Activated CD8-positive, alpha-beta memory T cell treated with anti-CD3 and anti-CD28 coated beads, Interleukin-2, amount 10 ng/mL, durations not matched to agents 7 days and 5 days (primary cell): ENCODE measurements at places on chromosomes 4 and X.

- no peak for DNase-seq
Observed at GRCh38 chrX:119622356-119623232, 16.4 kb upstream of the NKRF start.

DNA sequence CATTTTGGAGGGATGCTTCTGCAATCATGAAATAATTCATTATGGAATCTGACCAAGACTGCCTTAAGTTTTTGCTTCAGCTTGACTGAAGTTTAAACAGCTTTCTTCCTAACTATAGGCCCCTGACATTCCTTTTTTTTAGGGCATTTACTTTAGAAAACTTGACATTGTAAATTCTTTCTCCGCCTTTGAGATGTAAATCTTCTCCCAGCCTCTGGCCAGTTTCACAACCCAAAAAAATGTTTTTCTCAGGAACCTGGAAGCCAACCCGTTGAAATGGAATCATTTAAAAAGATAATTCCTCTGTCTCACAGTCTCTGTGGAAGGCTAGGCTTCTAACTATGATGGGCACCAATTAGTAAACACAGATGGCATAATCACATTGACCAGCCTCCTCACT lies 710.4 kb upstream of the PABPC4L start:
- DNase-seq, result no peak

DNA sequence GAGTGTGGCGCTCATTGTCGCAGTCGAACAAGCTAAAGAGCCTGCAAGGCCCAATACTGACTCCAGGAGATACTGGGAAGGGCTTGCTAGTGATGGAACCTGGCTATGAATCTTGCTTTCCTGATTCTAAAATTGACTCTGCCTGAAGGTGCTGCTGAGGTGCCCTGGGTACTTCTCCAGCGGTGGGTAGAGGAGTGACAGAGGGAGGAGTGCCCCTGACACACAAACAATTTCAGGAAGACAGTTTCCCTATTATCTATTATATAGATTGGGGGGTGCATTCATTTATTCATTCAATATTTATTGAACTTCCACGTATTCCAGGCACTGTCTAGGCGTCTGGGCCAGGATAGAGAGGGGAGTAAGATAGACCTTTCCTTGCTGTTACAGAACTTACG lies 339.2 kb upstream of the GATB start:
- DNase-seq, result no peak

- DNase-seq, result no peak
Observed at GRCh38 chrX:30246769-30247489, at the start of gene MAGEB1. Gene MAGEB1, plus strand, starts transcription at chrX:30247146. Its CDS starts 3,348 bp downstream, at chrX:30250494.

DNA sequence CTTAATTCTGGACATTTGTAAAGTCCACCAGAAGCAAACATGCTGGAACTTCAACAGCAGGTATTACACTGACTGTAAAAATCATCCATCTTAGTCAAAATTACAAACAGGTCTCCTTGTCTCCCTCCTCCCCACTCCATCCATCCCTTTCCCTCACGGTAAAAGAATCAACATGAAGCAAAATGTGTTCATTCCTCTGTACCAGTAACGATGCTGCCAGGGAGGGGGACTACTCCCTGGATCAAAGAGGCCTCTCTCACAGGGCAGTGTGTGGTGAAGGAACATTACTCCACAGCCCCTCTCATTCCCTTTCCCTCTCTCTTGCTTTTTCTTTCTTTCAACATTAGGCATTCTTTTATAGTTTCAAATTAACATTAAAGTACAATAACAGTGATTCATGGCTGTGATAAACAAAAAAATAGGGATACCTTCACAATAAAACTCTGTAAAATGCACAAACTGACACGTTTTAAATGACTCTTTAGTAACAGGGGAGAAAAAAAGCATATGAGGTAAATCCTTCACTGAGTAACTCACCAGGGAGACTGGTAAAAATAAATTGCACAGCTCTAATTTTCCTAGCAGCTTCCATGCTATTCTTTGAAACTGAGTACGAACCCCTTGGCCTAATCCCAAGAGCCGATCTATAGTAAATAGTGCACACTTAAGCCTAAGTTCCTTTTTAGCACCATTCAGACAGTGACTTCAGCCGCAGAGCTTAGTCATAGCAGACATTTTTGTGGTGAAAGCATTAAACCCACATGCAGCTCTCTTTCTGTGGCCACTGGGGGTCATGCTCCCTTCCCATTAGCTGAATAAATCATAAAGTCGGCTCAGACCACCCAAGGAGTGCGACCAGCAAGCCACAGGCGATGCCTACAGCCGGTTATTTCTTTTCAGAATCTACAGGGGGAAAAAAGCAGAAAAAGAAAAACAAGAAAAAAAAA lies 215.6 kb upstream of the GYPA start:
- DNase-seq, result peak; percentile 61

GRCh38 chrX:1477801-1478458 lies 25.2 kb upstream of the ASMTL start:
- DNase-seq, result peak; percentile 37

- no peak for DNase-seq
Observed at GRCh38 chr4:157226035-157226434, 5.5 kb downstream of the GRIA2 start.

- no peak for DNase-seq
Observed at GRCh38 chr4:86443495-86443894, 83.6 kb upstream of the MAPK10 start.

GRCh38 chr4:105147553-105148161 lies 981 bp downstream of the TET2 start:
- peak; percentile 50 for DNase-seq

GRCh38 chrX:69110116-69110530 lies 55.1 kb downstream of the PJA1 start:
- no peak for DNase-seq

DNA sequence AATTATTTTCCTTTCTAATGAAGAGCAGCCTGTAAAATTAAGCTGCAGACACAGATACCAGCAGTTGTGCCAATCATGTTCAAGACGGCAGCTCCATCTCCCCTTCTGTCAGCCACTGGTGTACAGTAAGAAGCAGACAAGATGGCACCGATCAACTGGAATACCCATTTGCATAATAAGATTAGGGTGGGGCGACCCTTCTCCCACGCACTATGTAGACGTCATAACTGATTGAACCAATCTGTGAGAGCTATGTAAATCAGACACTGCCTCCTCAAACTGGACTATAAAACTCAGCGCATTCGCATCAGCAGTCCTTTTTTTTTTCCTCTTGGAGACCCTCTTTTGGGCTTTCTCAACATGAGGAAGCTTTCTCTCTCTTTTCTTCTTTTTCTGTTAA lies 40.4 kb upstream of the INTS6L start:
- no peak for DNase-seq

- DNase-seq, result no peak
Observed at GRCh38 chr4:168440442-168441264, 39.6 kb downstream of the DDX60L start.

DNA sequence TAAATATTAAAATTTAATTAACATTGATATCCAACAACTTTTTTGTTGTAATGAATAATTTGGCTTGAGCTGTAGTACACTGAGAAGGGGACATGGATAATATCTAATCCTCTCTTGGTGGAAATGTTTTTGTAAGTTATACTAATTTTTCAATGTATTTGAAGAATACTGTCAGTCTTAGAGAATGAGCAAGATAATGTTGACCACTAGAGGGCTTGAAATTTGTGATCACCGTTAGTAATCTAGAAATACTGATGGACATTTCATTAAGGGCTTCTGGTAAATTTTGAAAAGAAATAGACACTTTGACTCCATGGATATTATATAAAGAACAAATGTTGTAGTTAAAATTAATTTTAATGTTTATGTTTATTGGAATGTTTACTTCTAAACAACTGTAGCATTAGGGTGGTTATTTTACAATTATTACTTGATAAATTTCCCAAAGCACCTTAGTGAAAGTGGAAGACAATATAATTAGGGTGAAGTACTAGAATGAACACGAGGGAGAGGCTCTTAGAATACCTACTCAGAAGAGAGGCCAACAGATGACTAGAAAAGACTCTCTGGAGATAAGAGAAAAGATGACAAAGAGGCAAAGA lies 20.0 kb upstream of the CAMK2D start:
- DNase-seq, result no peak

- DNase-seq, result peak; percentile 74
Observed at GRCh38 chrX:132488819-132489577, at the start of gene MBNL3. Gene MBNL3, minus strand, starts transcription at chrX:132489038. Its CDS starts 49,427 bp downstream, at chrX:132439611.

DNA sequence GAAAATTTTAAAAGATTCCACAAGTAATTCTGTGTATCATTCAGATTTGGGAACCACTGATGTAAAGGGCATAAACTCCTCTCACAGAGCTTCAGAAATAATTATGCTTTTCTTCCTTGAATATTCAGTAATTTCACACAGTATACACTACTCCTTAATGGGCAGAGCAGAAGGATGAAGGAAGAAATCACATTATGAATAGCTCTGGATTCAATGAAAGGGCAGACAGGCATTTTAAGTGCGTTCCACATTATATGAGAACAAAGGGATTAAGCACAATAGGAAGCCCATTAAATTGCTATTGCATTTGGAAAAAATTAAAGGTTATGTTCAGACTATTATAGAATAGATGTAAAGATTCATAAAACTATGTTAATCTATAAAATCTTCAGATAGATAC lies 142.6 kb downstream of the PDHA2 start:
- no peak for DNase-seq

GRCh38 chr4:113382704-113383103 lies 333.3 kb downstream of the ANK2 start:
- DNase-seq, result no peak

DNA sequence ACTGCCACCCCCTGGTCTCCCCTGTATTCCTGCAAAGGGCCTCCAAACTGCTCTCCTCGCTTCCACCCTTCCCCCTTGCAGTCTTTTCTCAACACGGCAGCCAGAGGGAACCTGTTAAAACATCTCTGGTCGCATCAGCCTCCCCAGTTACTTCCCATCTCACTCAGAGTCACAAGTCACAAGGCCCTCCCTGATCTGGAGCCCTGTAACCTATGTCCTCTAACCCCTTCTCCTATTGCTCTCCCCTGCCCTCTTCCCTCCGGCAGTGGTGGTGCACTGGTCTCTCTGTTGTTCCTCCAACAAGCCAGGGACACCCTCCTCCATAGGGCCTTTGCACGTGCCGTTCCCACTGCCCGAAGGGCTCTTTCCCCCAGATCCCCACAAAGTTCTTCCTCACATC lies 73.2 kb downstream of the SH3KBP1 start:
- no peak for DNase-seq

DNA sequence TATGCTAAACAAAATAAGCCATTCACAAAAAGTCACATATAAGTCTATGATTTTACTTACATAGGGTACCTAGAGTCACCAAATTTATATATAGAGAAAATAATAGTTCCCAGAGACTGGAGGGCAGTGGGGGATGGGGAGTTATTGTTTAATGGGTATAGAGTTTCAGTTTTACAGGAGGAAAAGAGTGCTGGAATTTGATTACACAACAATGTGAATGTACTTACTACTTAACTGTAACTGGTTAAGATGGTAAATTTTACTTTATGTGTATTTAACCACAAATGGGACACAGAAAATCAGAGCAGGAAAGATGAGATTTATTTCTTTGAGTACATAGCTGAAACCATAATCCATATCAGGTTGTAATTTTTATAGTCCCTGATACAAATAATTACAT lies 144.4 kb downstream of the TMA16 start:
- DNase-seq, result no peak

GRCh38 chr4:156481845-156482244 lies 489.8 kb downstream of the PDGFC start:
- no peak for DNase-seq

DNA sequence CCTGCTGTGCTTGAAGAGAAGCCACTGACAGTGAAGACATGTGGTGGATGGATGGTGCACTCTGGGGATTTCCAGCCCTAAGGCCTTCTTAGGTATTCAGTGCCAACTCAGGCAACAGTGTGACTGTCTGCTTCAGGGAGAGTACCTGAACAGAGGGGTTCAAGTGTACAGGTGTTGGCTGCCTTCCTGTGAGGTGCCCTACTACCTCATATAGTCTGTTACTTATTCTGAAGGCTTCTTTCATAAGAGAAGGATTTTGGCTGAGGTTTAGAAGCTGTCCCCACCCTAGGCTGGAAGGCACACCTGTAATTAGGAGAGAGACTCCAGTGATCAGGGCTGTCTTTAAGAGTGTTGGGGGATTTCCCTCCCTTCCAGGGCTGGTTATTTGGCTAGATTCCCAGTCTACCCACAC lies 1.8 kb downstream of the FTHL17 start:
- no peak for DNase-seq

DNA sequence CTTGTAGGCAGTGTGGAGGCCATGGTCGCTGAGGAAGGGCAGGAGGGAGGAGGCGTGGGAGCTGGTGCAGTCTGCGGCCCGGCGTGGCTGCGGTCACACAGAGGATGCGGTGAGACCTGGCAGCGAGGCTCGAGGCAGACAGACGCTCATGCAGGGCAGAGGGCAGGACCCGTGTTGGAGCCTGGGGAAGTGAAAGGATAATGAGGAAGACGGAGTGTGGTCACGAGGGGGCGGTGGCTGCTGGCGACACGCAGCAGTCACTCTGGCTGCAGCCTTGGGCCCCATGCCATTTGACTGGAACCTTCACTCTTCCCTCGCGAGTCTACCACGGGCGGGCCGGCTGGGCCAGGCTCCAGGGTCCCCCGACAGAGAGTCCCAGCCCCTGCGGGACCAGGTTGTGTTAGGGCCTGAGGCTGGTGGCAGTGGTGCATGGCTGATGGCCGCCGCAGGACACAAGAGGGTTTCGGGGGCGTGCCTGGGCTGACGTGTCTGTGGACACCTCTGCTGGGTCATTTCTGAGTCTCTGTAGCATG lies 68.8 kb upstream of the HGFAC start:
- no peak for DNase-seq

GRCh38 chr4:167428156-167428555 lies 193.9 kb upstream of the SPOCK3 start:
- no peak for DNase-seq

DNA sequence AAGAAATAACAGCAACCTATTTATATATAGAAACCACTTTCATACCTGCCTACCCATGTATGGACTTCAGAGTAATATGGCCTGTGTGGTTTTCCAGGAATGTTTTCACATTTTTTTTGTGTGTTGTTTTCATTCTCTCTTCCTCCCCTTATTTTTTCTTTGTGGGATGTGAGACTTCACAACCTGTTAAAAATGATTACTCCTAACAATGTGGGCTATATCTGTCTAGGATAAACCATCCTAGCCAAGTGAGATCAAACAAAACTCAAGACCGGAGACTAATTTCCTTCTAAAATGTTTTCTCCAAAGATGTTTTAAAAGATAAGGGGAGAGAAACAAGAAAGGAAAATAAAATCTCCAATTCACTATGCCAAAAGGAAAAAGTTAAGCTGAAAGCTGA lies 106.1 kb upstream of the DIPK2B start:
- DNase-seq, result no peak

- no peak for DNase-seq
Observed at GRCh38 chr4:25551605-25552004, 104.0 kb upstream of the SLC34A2 start.
